ENCODE measurements at places on chromosomes 1 and 21.
A peak's percentile ranks its signal among the peaks of the same experiment; 100 is the strongest.

GRCh38 chr1:15428815-15429435 lies 9.3 kb upstream of the CTRC start:
- no peak for DNase-seq

GRCh38 chr1:25616987-25617624 lies 515 bp downstream of the MAN1C1 start:
- DNase-seq, result no peak

GRCh38 chr1:43233631-43234030 lies 36.2 kb upstream of the TMEM125 start:
- DNase-seq, result no peak

- DNase-seq, result peak; percentile 9
These were observed 168.1 kb upstream of the CHRM3 start for GRCh38 chr1:239218301-239218700.

DNA sequence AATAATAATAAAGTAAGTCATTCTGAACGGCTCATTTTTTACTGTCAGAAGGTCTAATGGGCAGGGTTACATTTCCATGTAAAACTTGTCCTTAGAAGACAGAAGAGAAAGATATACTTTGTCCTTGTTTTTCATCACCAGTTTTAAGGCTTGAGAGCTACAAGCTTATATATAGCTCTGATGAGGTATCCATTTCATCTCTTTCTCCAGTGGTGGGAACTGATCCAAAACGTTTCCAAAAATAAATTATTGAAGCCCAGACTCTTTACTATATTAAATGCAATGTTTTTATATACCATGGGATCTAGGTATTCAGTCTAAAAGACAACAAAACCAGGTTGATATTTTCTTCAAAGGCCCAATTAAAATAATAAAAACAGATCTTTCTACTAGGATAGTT lies 8.7 kb downstream of the B3GALNT2 start:
- DNase-seq, result no peak

GRCh38 chr1:22685591-22686059 lies 25.0 kb upstream of the EPHB2 start:
- DNase-seq, result no peak

GRCh38 chr1:109499661-109500536 lies 6.0 kb downstream of the CYB561D1 start:
- no peak for DNase-seq

- DNase-seq, result no peak
These were observed at the start of gene HES2 for GRCh38 chr1:6419804-6420453. TSS of gene HES2 (minus strand) at chr1:6419919. CDS start at chr1:6419820, 99 bp downstream.

GRCh38 chr1:67224856-67225255 lies 58.6 kb downstream of the IL23R start:
- no peak for DNase-seq

DNA sequence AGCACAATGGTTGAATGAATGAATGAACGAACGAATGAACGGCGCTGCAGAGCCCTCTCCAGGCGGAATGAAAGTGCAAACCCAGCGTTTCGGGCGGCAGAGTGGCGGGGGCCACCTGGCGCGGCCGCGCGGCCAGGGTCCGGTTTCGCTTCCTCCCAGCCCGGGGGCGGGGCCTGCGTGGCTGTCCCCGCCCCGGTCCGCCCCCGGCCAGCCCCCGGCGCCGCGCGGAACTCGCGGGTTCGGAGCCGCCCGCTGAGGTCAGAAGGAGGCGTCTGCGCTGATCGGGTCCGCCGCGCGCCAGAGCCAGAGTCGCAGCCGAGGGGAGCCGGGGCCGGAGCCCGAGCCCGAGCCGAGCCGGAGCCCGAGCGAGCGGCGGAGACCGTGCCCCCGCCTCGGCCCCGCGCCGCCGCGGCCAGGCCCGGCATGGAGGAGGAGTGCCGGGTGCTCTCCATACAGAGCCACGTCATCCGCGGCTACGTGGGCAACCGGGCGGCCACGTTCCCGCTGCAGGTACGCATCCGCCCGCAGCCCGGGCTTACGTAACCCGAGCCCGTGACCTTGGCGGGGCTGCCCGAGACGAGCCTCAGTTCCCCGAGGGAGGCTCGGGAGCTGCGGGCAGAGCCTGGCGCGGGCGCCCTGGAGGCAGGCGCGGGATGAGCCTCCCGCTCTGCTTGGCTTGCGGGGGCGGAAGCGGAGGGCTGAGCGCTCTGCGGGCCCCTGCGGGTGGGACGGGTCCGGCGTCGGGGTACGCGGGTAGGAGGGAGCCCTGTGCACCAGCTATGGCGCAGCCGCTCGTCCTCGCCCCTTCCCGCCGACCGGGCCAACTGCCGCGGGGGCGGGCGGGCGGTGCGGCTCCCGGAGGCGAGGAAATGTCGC lies at the start of gene PDXK:
PDXK (plus strand) TSS at position 258 of the 876 bp plus-strand sequence; CDS start at position 424, 166 bp downstream.
- peak; percentile 65 for DNase-seq

DNA sequence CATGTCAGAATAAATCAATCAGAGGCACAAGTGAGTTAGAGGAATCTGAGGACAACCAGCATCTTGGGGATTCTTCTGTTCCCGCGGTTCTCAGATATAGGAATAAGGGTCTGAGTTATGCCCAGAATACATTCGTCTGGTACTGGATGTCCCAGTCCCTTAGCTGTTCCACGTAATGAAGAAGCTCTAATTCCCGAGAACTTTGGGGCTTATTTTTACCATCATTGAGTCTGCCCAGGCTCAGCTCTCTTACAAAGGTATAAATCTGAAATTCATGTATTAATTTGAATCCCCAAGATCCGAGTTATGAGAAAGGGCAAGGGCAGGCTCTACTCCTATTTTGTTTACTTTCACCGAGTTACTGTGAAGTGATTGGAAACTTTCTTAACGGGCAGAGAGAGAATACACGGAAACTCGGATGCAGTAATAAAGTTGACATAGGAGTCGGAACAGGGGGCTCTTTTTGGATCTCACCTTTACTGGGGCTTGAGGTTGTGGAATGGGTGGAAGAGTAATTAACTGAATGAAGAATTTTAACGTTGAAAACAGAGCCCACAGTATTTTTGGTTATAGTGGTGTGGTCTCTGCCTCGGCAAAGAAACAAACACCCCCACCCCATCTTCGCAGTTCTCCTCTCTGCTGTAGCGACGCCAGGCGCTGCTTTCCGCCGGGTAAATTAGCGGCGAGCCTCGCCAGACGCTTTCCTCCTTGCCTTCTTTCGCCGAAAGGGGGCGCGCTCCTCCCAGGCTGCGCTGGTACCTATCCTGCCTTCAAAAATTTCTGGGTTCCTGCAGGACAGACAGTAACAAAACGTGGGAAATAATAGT lies 7.1 kb downstream of the PRRX1 start:
- DNase-seq, result no peak

DNA sequence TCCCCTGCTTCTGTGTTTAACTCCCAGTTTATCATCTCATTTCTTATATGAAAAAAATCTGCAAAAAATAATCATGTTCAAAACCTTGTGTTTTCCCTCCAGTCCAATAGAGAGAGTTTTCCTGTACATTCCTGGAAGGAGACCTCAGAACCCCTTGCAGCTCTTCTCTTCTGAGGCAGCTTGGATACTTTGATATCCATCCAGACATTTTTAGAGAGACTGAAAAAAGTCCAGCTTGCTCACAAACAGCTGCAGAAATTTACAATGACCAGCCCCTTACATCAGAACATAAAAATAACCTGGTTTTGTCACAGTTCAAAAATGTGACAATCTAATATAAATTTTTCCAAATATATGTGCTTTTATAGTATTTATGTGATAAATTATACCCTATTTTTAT lies 73.3 kb upstream of the C1orf115 start:
- DNase-seq, result no peak

- no peak for DNase-seq
These were observed 53.5 kb upstream of the MTF2 start for GRCh38 chr1:93025572-93025971.

GRCh38 chr1:41800311-41800829 lies 118.4 kb downstream of the HIVEP3 start:
- DNase-seq, result no peak

DNA sequence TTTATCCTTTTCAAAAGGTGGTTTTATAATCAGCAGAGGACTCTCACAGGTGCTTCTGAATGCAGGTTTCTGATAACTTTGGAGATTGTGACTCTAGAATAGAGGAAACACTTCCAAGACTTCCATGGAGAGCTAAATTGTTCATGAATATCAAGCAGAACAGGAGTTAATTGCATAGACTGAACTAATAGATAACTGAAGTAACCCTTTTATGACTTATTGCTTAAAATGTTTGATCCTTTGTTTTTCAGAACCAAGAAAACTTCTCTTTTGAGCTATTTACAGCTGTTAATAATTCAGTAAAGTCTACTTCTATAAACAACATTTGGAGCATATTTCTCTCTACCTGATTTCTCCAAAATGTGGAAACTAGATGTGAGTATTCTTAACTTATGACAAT lies 19.9 kb downstream of the TEX46 start:
- no peak for DNase-seq

- DNase-seq, result no peak
These were observed 192.0 kb upstream of the JUN start for GRCh38 chr1:58975888-58976287.

GRCh38 chr1:109626682-109627408 lies 7.2 kb downstream of the AMPD2 start:
- no peak for DNase-seq

- no peak for DNase-seq
These were observed 15.6 kb upstream of the THEMIS2 start for GRCh38 chr1:27856561-27857343.

DNA sequence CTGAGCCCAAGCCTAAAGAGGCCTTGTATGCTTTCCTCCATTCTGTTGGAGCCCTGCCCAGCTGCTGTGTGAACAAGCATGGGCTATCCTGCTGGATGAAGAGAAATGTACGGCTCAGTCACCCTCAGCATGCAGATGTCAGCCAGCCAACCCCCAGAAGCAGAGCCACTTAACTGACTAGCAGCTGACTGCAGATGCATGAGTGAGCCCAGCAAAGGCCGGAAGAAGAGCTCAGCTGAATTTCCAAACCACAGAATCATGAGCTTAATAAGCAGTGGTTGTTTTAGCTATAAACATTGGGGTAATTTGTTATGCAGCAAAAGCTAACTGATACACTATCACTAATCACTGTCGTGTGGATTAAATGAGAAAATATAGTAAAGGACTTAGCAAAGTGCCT lies 39.0 kb downstream of the FOXO6 start:
- DNase-seq, result no peak

DNA sequence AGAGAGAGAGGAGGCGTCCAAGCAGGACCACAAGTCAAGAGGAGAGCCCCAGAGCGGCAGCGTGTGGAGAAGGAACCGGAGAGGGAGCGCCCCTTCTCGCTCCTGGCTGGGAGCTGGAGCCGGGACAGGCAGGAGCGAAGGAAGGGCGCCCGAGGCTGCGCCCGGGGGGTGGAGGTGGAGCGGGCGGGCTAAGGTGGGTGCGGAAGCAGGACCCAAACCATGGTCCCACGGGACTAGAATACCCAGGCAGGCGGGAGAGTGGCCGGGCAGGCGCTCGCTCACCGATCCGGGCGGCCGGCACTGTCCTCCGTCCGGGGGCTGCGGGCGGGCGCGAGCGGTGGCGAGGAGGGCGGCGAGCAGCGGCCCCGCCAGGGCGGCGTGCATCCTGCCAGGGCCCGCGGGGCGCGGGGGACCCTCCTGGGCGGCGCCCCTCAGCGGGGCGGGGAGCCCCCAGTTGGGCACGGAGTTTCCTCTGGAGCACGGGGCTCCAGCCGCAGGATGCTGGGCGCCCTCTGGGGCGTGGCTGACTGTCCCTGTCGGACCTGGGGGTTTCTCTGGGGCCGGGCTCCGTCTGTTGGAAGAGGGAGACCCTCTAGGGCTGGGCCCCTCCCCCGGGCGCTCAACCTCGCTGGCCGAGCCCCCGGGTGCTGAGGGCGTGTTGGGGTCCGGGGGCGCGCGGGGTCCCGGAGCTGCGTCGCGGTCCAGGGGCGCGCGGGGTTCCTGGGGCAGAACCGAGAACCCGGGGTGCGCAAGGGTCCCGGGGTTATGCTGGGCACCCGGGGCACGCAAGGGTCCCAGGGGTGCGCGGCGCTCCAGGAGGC lies 569 bp downstream of the TRABD2B start:
- no peak for DNase-seq

DNA sequence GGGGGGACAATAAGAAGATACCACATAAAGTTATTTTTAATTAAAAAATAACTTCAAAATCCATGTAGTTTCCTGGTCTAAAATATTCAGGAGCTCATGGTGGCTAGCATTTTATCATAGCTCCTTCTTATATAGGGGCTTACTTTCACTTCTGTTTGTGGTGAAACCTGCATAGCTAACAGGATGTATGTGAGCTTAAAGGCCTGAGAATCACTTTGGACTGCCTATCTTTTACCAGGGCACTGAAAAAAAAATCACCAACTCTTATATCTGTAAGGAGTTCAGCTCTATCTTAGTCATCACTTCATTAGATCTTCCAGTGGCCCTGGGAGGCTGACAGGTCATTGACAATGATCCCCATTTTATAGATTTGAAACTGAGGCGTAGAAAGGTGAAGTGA lies 21.3 kb downstream of the UROD start:
- DNase-seq, result no peak

- DNase-seq, result no peak
These were observed 245.3 kb downstream of the SETD4 start for GRCh38 chr21:35814858-35815619.

- DNase-seq, result no peak
These were observed 344.9 kb downstream of the ZNF326 start for GRCh38 chr1:90339811-90340210.

DNA sequence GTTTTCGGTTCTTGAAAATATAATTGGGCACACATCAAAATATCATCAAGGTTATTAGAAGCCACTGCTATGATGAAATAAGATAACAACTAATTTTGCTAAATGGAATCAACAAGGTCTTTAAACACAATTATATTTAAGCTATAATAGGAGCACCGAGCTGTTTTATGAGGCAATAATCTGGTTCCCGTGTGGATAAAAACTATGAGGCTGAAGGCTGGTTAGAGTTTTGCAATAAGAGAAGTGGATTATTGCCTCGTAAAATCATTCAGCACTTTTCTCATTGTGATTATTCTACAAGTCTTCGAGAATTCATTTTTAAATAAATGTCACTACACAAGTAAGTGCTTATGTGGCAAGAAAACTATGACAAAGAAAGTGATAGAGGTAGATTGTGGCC lies 975.7 kb upstream of the ADGRL2 start:
- DNase-seq, result no peak

DNA sequence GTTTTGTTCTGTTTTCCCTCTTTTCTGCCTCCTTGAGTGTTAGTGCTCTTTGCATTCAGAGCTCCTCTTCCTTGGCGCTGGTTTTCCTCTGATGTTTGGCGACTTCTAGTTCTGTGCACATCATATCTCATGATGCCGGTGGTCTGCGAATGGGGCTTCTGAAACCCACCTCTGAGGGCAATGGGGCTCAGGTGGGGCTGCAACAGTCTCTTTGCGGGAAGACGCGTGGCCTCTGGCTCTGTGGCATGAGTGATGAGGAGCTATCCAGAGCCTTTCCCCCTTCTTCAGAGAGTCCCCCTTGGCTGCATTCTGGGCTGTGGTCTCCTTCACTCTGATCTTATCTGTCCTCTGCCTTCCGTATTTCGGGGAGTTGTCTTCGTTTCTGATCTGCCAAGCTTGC lies 39.0 kb downstream of the TNFRSF8 start:
- no peak for DNase-seq

DNA sequence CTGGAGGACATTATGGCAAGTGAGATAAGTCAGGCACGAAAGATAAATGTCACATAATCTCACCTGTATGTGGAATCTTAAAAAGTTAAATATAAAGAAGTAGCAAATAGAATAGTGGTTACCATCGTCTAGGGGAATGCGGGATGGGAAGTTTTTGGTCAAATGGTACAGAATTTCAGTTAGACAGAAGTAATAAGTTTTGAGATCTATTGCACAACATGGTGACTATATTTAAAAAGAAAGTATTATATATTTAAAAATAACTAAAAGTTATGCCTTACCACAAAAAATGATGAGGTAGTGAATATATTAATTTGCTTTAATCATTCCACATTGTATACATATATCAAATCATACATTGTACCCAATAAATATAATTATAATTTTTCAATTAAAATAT lies 106.2 kb upstream of the BRINP3 start:
- no peak for DNase-seq

- DNase-seq, result no peak
These were observed 38.2 kb downstream of the ETS2 start for GRCh38 chr21:38843806-38844503.

Measured in T1000 (cell line).